ENCODE measurements at places on chromosomes 13 and 19. TPM values are rescaled to one million over a fixed set of nuclear protein-coding genes. Genes with fewer than 3 reads are reported as not detected.

The RHPN2 gene
- 78.3 TPM for total RNA-seq

The SLITRK5 gene
- total RNA-seq, result 0.13 TPM

The ZNF726 gene
- 4.2 TPM for total RNA-seq

DNA sequence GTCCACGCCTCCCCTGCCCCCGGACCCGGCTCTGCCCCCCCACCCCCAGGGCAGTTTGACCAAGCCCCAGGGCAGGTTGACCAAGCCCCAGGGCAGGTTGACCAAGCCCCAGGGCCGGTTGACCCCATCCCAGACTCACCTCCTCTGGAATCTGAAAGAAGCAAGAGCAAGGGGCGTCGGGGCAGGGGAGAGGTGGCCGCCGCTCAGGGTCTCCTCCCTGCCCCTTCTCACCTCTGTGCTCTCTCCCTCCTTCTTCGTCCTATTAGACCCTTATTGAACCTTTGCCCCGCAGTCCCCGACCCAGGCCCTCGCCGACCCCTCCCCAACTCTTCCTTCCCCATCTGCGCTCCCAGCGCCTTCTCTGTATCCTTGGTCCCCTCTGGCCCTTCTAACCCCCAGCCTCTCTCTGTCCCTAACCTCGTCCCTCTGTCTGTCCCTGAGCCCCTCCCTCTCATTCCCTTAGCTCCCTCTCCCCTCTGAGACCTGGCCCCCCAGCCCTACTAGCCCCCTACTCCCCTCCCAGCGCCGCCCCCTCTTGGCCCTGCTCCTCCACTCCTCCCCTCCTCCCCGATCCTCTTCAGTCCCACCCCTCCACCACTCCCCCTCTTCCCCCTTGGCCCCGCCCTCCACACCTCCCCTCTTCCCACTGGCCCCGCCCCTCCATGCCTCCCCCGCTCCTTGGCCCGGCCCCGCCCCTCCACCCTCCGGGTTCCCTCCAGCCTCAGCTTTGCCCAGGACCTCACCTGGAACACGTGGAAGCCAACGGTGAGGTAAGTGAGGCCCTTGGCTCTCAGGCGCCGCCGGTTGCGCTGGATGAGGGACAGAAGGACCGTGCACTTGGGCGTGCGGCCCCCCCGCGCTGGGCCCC is 7.6 kb downstream of the CAPN12 start:
- no peaks in the 10 kb centered on the region for H3K4me1 ChIP-seq
- no peak overlapping the region for H3K27ac ChIP-seq
- DNase-seq, result peak; percentile 82
- no peaks in the 10 kb centered on the region for H3K27me3 ChIP-seq

- no peak for DNase-seq
- no peaks in the 10 kb centered on the region for H3K4me1 ChIP-seq
- no peak overlapping the region for H3K27ac ChIP-seq
- H3K4me3 ChIP-seq, result no peak overlapping the region
- H3K36me3 ChIP-seq, result no peaks in the 10 kb centered on the region
These were observed 12.0 kb upstream of the MATK start for GRCh38 chr19:3798137-3798536.

GRCh38 chr13:105678072-105678471 is 857.4 kb downstream of the EFNB2 start:
- H3K27ac ChIP-seq, result no peak overlapping the region
- H3K4me3 ChIP-seq, result no peak overlapping the region
- H3K27me3 ChIP-seq, result no peaks in the 10 kb centered on the region

GRCh38 chr13:19845758-19846157 is 17.7 kb downstream of the ZMYM5 start:
- H3K4me1 ChIP-seq, result no peaks in the 10 kb centered on the region
- H3K36me3 ChIP-seq, result no peaks in the 10 kb centered on the region
